NCI-H1930 (cell line): ENCODE measurements at places on chromosomes 7 and 10.

GRCh38 chr10:114401195-114401791, 3.0 kb downstream of the AFAP1L2 start:
- no peak for DNase-seq

GRCh38 chr7:41203542-41203941, 499.3 kb downstream of the INHBA start:
- DNase-seq: no peak

- no peak for DNase-seq
Measured at GRCh38 chr10:76514321-76514720, 1082.9 kb downstream of the LRMDA start.

DNA sequence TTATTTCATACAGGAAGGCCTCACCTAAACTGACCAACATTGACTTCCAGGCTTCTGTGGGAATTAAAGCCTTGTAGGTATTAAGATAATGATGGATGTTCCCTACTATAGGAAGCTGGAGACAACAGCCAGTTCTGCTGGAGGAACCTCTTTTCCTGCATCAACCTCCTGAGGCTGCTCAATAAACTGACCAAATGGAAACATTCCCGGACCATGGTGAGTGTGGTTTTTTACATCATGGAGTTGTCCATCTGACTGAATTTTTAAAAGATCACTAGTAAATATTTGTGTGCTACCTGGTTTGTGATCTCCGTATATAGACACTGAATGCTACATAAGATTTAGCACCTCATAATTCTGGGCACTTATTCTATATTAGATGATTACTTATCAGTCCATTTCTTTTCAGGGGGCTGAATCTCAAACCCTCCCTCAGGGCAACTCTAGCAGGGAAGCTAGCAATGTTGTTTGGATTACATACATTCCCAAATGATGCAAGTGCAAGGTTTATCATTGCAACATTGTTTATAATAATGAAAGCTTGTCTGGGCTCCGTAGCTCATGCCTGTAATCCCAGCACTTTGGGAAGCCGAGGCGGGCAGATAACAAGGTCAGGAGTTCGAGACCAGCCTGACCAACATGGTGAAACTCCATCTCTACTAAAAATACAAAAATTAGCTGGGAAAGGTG, 21.5 kb upstream of the SMKR1 start:
- DNase-seq: no peak

DNA sequence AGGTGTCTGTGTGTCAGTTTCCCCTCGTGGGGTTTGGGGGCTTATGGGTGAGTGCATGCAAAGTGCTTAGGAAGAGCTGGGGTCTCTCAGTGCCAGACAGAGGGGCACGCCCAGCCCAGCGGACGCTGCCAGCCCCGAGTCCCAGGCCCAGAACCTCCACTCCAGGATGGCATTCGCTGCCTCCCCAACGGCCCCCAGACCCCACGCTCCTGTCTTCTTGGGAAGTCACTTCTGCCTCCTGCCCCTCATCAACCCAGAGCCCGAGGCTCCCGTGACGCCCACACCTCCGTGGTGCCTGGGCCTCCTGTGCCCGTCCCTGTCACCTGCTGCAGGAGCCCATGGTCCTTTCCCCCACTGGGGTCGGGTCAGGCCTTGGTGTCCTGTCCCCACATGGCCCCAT, 35.0 kb downstream of the NKX6-2 start:
- no peak for DNase-seq

DNA sequence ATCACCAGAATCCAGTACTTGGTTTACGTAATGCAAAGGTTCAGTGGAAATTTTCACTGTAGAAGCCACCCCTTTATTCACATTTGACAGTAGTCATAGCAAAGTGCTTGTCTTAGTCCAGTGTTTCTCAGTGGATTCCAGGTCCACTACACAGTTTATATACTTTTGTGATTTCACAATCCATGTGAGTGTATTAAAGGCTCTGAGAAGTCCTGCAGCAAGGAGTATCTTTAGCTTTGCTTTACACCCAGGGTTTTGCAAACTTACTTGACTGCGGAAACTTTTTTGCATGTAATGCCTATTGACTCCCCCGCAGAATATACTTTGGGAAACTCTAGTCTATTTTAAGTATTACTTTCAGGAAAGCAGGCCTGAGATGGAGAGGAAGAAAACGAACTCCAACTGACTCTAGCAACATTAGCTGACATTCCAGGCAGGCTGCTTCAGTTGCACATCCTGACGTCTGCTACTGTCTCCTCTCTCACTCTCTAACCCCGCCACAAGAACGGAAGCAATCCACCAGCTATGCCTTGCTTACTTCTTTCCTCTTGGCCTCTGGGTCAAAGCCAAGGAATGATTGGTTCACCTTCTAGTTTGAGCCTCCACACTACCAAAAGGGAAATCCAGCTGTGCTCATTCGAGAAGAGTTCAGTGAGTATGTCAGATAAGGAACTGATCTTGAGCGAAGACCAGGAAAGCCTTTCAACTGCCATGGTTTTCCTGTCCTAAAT, 6.2 kb downstream of the PLXNA4 start:
- DNase-seq: no peak

DNA sequence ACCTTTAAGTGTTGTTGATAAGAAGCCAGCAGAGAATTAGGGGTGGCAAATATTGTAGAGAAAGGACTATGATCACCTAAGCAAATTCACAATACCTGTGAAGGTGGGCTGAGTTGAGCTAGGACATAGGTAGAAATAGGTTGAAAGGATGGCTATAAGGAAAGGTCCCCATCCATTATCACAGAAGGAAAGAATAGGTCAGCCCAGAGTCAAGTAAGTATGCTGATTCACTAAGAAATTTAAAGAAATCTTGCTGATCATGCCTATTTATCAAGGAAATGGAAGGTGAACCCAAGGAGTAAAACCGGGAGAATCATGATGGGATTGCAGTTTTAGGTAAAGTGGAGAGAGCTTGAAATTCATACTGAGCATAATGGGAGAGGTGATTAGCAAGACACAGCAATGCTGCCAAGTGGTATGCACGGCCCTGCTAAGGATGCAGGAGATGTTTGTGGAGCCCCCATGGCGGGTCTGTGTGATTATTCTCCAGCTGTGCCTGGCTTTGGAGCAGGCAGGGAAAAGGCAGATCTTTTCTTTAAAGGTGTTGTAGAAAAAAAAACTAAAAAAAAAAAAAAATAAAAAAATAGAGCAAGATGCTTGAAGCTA, 399.4 kb downstream of the PLXDC2 start:
- no peak for DNase-seq

DNA sequence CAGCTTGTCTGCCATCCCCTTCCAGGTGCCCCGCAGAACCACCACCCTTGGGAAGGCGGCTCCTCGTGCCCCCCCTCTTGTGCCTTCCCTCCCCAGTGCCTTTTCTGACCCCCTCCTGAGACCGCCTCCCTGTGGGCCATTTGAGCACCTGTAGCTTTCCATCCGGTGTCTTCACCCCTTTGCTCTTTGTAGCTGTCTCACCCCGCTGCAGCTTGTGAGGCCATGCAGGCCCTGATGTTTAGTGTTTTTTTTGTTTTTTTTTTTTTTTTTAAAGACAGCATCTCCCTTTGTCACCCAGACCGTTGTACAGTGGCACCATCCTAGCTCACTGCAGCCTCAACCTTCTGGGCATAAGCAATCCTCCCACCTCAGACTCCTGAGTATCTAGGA, 52.5 kb downstream of the CUX1 start:
- DNase-seq: no peak

DNA sequence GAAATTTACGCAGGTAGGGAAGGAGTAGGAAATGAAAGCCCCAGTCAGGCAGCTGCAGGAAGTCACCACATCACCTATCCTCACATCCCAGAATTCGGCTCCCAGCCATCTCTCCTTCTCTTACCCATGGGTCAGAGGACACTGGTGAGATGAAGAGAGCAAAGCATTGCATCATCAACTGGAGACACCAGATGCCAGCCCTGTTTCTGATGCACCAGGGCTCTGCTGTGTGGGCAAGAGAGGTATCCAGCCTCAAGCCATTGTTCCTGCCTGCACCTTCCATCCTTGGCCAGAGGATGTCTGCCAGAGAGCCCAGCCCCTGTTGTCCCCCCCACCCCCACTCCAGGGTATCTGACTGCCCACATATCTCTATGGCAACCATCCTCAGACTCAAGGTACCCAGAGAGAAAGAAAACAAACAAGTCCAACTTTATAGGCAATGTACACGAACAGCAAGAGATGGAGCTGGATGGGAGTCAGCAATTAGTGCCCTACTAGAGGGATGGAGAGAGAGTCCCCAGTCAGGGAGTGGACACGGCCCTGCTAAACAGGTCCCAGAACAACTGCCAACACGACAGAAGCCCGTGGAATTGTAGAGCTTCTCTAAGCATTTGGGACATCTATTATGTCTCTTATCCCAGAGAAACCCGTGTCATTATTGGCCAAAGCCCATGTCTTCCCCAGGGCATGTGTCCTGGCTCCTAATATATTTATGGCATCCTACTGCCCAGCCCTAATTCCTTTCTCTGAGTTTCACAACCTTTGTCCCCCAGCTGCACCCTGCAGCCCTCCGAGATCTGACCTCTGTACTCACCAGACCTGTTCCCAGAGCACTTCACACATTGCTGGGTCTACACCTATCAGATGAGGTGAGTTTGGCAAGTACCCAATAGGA, 2.8 kb downstream of the CAMK2G start:
- no peak for DNase-seq

DNA sequence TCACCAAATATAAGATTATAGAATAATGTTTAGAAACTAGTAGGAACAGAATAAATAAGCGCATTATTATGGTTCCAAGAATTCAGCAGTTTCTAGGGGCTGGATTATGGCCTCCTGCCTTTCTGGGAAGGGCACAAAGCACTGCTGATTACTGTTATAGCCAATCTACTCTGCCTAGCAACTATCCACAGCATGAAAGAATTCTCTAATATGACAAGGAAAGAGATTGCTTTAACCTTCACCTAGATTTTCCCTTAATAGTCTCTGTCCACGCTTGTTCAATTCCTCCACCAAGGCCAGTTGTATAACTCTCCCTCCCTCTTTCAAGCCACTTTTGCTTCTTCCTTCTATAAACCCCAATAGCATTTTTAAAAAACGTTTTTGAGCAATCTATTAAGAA, 1033.6 kb upstream of the LRRTM3 start:
- no peak for DNase-seq

DNA sequence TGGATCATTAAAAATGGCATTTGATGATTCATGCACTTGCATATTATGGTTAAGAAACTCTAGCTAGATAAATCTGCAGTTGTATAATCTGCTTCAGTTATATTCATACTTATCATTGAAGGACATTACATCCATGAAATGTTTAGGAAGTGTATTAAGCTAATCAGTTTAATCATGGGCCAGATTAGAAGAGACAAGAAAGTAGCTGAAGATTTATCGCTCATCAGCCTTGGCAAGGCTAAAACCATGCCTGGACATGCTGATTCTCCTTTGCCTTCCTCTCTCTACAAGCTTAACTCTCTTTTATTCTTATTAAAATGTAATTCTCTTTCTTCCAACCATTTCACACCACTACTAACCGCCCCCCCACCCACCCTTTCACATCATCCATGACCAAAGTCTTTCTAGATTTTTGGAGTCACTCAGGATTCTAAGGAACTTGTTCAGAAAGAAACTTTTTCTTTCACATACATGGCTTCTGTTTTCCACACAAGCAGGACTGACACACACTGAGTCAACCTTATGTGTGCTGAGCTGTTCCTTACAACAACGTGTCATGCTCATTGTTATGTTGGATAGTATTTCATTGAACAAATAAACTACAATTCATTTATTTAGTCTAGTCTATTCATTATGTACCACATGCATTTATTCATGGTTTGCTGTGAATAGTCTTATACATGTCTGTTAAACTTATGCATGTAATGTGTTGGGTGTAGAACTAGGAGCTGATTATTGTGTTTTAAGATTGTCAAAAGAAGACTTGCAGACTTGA, 227.3 kb upstream of the SP8 start:
- no peak for DNase-seq

GRCh38 chr7:134618756-134619530, 27.7 kb upstream of the BPGM start:
- no peak for DNase-seq

DNA sequence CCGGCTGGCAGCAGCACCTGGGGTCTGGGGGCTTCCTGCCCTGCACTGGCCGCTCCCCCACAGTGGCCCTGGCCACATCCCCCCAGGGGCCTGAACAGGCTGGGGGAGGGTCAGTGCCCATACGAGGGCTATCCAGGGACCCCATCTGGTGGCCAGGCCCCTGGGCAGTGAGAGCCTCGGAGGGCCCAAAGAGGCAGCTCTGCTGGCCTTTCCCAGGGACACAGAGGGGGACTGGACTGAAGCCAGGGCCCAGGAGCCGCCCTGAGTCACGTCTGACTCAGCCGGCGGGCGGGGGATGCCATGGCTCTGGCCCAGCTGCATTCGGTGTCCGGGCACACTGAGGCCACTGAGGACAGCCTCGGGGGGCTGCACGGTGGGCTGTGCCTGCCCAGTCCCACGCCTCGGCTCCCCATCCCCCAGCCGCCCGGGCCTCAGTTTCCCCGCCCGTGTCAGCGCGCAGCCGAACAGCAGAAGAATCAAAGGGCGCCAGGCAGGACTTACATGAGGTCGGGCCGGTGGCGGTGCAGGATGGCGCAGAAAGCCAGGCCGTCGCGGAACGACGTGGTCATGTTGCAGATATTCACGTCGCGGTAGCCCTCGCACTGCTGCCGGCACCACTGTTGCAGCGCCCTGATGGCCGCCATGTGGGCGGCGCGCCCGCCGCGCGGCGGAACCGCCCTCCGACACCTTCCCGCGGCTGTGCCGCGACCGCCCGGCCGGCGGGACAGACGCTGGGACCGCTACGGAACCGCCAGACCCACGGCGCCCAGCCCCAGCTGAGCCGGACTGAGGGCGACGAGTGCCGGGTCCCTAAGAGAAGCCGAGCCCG, at the start of gene MICALL2:
MICALL2 (minus strand) TSS at position 788 of the 829 bp plus-strand sequence; CDS start at position 644, 144 bp downstream.
- DNase-seq: no peak

GRCh38 chr7:35987016-35987415, 166.0 kb upstream of the EEPD1 start:
- DNase-seq: no peak

DNA sequence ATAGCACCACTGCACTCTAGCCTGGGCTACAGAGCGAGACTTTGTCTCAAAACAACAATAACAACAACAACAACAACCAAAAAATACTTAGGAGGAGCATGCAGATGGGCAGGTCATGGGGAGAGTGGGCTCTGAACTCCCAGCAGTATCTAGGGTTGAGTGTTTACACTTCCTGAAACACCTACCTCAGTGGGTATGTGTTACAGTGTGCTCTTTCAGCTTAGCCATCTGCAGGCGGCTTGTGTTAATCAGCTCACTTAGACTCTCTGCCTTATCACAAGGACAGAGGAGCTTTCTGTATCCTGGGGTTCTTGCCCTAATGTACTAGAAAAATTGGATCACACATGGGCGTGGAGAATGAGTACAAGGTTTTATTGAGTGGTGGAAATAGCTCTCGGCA, 340.2 kb downstream of the KIF20B start:
- no peak for DNase-seq

DNA sequence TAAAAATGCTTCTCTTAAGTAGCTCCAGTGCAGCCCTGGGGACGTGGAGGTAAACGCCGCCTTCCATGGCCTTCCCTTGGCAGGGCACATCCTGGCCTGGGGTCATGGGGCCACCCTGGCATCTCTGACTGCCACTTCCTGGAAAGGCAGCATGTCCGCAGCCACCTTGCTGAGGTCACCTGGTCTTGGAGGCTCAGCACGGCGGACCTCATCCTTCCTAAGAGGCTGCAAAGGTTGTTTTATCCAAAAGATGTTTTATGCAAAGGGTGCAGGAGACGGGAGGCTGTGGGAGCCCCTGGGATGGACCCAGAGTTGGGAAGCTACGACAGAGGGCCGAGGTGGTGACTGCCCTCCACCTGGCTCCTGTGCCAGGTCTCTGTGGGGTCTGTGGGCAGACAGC, 106.0 kb downstream of the TCERG1L start:
- no peak for DNase-seq

GRCh38 chr10:61890881-61891409, 10.6 kb upstream of the ARID5B start:
- DNase-seq: no peak

- DNase-seq: no peak
Measured at GRCh38 chr10:50431791-50432190, 180.5 kb upstream of the ASAH2 start.
